ENCODE measurements at places on chromosomes 5 and 9. TPM values are rescaled to one million over a fixed set of nuclear protein-coding genes. Genes with fewer than 3 reads are reported as not detected.

PRRC1 gene
- total RNA-seq = 44.3 TPM

QRFP gene
- not detected for total RNA-seq

LHX3 gene
- not detected for total RNA-seq

SLC6A3 gene
- total RNA-seq = not detected

GDA gene
- total RNA-seq = under 0.01 TPM

GOLM1 gene
- total RNA-seq = 46.7 TPM

CTXN3 gene
- total RNA-seq = not detected

CCL19 gene
- total RNA-seq = not detected
